Uterus (tissue), 4 donors: ENCODE measurements at places on chromosomes 6 and 20. TPM values are rescaled to one million over a fixed set of nuclear protein-coding genes. Genes with fewer than 3 reads are reported as not detected.

DNA sequence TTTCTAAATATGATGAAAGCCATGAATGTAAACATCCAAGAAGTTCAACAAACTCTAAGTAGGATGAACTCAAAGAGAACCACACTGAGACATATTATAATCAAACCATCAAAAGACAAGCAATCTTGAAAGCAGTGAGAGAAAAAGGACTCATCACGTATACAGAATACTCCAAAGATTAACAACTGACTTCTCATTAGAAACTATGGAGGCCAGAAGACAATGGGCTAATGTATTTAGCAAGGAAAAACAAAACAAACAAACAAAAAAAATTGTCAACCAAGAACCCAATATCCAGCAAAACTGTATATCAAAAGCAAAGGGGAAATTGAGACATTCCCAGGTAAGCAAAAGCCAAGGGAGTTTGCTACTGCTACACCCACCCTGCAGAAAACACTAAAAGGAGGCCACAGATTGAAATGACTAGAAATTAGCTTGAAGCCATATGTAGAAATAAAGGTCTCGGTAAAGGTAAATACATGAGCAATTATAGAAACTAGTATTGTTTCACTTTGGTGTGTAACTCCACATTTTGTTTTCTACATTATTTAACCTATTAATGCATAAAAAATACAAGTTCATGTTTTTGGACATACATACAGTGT lies 301.1 kb upstream of the QKI start:
- no peak for DNase-seq

- no peak for DNase-seq
These were observed 7.9 kb upstream of the EEF1E1 start for GRCh38 chr6:8110117-8110721.

Gene HEY2
- under 0.01 TPM for total RNA-seq

Gene RBM38
- 48.6 TPM for total RNA-seq
